Naive thymus-derived CD8-positive, alpha-beta T cell (primary cell): ENCODE measurements at places on chromosomes 5 and 9. TPM values are rescaled to one million over a fixed set of nuclear protein-coding genes. Genes with fewer than 3 reads are reported as not detected.

DNA sequence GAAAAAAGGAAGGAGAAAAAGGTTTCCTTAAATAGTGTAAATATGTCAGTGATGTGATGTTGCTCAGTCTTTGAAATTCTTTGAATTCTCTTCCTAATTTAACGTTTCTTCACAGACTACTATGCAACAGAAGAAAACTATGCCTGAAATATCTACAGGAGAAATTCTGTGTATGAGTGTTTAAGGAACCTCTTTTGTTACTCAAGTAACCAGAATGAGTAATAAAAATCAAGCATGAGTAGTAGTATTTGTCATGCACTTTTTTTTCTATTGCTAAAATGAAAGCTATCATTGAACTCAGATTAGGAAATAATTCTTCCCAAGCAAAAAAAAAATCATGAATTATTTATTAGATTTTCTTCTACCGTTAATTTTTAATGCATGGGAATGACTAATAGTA lies 20.3 kb upstream of the THG1L start:
- no peaks in the 10 kb centered on the region for H3K4me1 ChIP-seq
- no peak overlapping the region for H3K27ac ChIP-seq
- DNase-seq: no peak

- H3K27ac ChIP-seq: no peak overlapping the region
- no peaks in the 10 kb centered on the region for H3K4me1 ChIP-seq
- no peak for DNase-seq
Measured at GRCh38 chr5:122259995-122260394, 52.0 kb upstream of the SNCAIP start.

DNA sequence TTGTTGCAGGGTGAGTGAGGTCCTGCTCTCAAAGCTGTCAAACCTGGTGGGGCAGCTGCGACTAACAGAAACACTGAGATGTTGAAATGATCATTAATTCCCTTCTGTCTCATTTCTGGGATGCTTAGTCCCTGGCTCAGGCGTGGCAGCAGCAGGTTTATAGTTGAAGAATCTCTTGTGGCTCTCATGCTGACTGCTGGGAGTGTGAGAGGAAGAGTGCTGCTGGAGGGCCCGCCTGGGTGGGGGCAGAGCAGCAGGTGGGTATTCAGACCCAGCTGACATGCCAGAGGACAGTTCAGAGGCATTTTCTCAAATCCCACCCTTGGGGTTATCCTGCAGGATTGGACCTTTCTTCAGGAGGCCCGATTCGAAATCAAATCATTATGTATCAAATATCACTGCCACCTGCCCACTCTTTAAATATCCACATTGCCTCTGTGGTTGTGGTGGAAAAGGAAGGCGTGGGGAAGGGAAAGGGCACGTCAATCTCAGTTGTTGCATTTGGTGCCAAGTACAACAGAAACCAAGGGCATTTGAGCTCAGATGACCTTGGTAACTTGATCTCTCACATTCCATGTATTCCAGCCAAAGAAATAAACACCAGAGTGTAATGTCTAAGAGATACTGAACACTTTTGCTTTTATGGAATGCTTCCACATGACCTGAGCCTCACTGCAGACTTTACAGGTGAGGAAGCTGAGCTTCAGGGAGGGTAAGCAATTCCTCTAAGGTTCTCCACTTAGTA lies 224.3 kb downstream of the AOPEP start:
- peaks cover 36% of the 10 kb centered on the region for H3K4me1 ChIP-seq
- DNase-seq: no peak
- peak overlapping the region; percentile 75 for H3K27ac ChIP-seq
- peaks cover 7% of the 10 kb centered on the region for H3K36me3 ChIP-seq
- no peaks in the 10 kb centered on the region for H3K27me3 ChIP-seq
- peak overlapping the region; percentile 81 for H3K4me3 ChIP-seq

GRCh38 chr9:30670805-30671562 lies 1713.5 kb upstream of the ACO1 start:
- no peaks in the 10 kb centered on the region for H3K27me3 ChIP-seq

DNA sequence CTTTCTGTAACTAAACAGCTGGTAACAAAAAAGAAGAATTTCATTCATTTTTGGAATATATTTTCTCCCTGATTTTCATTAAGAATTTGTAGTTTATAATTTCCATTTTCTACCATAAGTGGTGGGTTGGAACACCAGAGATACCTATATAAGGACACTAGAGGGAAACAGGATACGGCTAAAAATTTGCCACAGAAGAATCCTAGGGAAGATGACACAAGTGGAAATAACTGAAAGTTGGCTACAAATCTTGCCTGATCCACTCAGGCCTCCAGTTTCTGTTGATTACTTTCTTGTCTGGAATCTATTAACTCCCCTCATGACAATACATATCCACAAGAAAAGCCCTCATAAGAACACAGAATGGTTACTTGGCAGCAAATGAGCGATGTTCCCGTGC lies 46.8 kb downstream of the FREM1 start:
- H3K27me3 ChIP-seq: no peaks in the 10 kb centered on the region
- H3K36me3 ChIP-seq: no peaks in the 10 kb centered on the region
- H3K27ac ChIP-seq: no peak overlapping the region
- H3K4me1 ChIP-seq: no peaks in the 10 kb centered on the region
- no peak for DNase-seq
- H3K4me3 ChIP-seq: no peak overlapping the region

GRCh38 chr5:60376860-60377259 lies 323.1 kb downstream of the DEPDC1B start:
- H3K27me3 ChIP-seq: no peaks in the 10 kb centered on the region
- DNase-seq: no peak
- no peak overlapping the region for H3K4me3 ChIP-seq
- no peaks in the 10 kb centered on the region for H3K36me3 ChIP-seq
- H3K27ac ChIP-seq: no peak overlapping the region

GRCh38 chr5:36842087-36842486 lies 34.5 kb upstream of the NIPBL start:
- peaks cover 22% of the 10 kb centered on the region for H3K4me1 ChIP-seq
- DNase-seq: no peak
- H3K4me3 ChIP-seq: no peak overlapping the region
- no peak overlapping the region for H3K27ac ChIP-seq

DNA sequence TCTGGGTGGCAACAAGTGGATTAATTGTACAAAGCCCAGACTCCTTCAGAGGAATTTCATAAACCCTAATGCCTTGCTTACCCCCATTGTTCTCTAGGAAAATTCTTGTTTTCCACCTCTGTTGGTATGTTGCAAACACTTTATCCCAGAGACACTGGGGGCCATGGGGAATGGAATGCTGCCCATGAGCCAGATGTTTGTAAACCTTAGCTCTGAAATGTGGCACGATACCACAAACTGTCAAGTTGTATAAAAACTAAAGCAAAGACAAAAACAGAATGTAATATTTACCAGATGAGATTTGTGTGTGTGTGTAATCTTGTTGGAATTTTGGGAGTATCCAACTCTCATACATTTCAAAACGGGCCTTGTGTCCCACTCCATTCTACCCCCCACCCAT lies 465.0 kb downstream of the EBF1 start:
- H3K36me3 ChIP-seq: no peaks in the 10 kb centered on the region
- DNase-seq: no peak
- H3K27me3 ChIP-seq: peaks cover 2% of the 10 kb centered on the region

- H3K27me3 ChIP-seq: no peaks in the 10 kb centered on the region
- DNase-seq: no peak
- peaks cover 84% of the 10 kb centered on the region for H3K36me3 ChIP-seq
- no peak overlapping the region for H3K4me3 ChIP-seq
- H3K27ac ChIP-seq: no peak overlapping the region
- H3K4me1 ChIP-seq: peaks cover 4% of the 10 kb centered on the region
Measured at GRCh38 chr5:139368613-139369012, 14.5 kb downstream of the SLC23A1 start.

DNA sequence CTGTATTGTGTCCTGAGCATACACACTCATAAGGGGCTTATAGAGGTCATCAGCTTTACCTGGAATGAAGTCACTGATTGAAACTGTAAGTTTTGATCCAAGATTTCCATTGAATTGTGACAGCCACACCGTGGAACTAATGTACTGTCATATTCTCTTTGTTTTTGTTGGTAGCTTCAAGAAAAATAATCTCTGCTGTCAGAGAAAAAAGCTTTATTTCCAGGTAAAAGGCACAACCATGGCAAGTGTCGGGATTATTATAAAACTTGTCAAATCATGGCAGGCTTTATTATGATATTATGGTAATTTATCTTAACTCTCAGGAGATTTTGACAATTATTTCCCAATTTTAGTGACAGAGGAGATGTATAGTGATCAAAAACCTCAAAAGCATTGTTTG lies 191.2 kb downstream of the FAM170A start:
- H3K36me3 ChIP-seq: no peaks in the 10 kb centered on the region
- H3K4me1 ChIP-seq: no peaks in the 10 kb centered on the region
- no peak overlapping the region for H3K4me3 ChIP-seq
- DNase-seq: no peak
- H3K27ac ChIP-seq: no peak overlapping the region
- peaks cover 2% of the 10 kb centered on the region for H3K27me3 ChIP-seq

- peaks cover 3% of the 10 kb centered on the region for H3K27me3 ChIP-seq
- H3K4me3 ChIP-seq: peak overlapping the region; percentile 96
- H3K4me1 ChIP-seq: peaks cover 28% of the 10 kb centered on the region
- H3K27ac ChIP-seq: peak overlapping the region; percentile 93
- no peaks in the 10 kb centered on the region for H3K36me3 ChIP-seq
- peak; percentile 62 for DNase-seq
Measured at GRCh38 chr9:96450613-96451528, 902 bp downstream of the HABP4 start.

GRCh38 chr9:120875195-120875565 lies 1.8 kb downstream of the PHF19 start:
- H3K27ac ChIP-seq: peak overlapping the region; percentile 93
- peaks cover 34% of the 10 kb centered on the region for H3K4me1 ChIP-seq
- no peak for DNase-seq
- peak overlapping the region; percentile 91 for H3K4me3 ChIP-seq
- no peaks in the 10 kb centered on the region for H3K36me3 ChIP-seq
- no peaks in the 10 kb centered on the region for H3K27me3 ChIP-seq

DNA sequence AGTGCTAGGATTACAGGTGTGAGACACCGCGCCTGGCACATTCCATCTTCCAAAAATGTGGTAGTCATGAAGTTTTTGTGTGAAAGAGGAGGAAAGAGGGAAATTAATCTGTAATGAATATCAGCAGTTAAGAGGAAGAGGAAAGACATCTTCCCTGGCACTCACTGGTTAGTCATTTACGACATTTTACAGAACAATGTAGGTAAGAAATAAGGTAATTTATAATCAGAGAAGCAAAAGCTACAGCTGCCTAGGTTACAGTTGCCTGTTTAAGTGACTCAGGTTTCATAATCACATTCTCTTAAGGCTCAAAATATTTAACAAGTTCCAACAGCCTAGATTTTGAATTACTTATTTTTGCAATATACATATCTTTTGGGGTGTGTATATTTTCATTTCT lies 26.9 kb downstream of the CNOT6 start:
- H3K4me3 ChIP-seq: no peak overlapping the region
- peaks cover 15% of the 10 kb centered on the region for H3K36me3 ChIP-seq
- H3K27ac ChIP-seq: no peak overlapping the region

DNA sequence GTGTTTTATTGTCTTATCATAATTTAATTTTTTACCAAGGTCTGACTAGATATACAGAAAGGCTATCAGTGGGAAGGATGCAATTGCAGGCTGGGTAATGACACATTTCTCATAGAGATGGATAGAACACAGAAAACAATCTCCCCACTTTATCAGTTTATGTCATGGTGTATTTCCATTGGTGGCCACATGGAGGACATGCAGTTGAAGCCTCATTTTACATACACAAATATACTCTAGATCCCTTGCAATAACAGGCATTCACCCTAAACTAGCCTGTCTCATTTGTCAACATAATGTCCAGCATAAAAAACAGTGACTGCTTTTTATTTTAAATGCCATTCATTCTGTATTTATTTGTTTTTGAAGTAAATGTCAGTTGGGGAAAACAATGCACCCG lies 526.3 kb downstream of the GABRG2 start:
- no peak overlapping the region for H3K4me3 ChIP-seq
- no peak for DNase-seq
- H3K27ac ChIP-seq: no peak overlapping the region
- no peaks in the 10 kb centered on the region for H3K36me3 ChIP-seq

GRCh38 chr9:133250741-133251170 lies 24.2 kb downstream of the ABO start:
- no peak overlapping the region for H3K4me3 ChIP-seq
- DNase-seq: no peak
- peaks cover 2% of the 10 kb centered on the region for H3K4me1 ChIP-seq
- peaks cover 7% of the 10 kb centered on the region for H3K27me3 ChIP-seq

- peaks cover 7% of the 10 kb centered on the region for H3K36me3 ChIP-seq
- DNase-seq: no peak
- peaks cover 53% of the 10 kb centered on the region for H3K4me1 ChIP-seq
- H3K4me3 ChIP-seq: no peak overlapping the region
Measured at GRCh38 chr5:115526604-115527003, 18.0 kb downstream of the FEM1C start.

- no peak overlapping the region for H3K27ac ChIP-seq
- H3K36me3 ChIP-seq: no peaks in the 10 kb centered on the region
- no peak for DNase-seq
- H3K4me1 ChIP-seq: peaks cover 27% of the 10 kb centered on the region
- peaks cover 56% of the 10 kb centered on the region for H3K27me3 ChIP-seq
- H3K4me3 ChIP-seq: peak overlapping the region; percentile 74
Measured at GRCh38 chr5:93578813-93579691, 2.0 kb downstream of the NR2F1-AS1 start.

GRCh38 chr5:170105642-170106611 lies at the start of gene FOXI1:
Gene FOXI1 (plus strand): TSS chr5:170105897. CDS start chr5:170105958, 61 bp downstream.
- no peaks in the 10 kb centered on the region for H3K4me1 ChIP-seq
- DNase-seq: no peak
- H3K4me3 ChIP-seq: no peak within 1 kb of the TSS
- H3K27ac ChIP-seq: no peak within 1 kb of the TSS

DNA sequence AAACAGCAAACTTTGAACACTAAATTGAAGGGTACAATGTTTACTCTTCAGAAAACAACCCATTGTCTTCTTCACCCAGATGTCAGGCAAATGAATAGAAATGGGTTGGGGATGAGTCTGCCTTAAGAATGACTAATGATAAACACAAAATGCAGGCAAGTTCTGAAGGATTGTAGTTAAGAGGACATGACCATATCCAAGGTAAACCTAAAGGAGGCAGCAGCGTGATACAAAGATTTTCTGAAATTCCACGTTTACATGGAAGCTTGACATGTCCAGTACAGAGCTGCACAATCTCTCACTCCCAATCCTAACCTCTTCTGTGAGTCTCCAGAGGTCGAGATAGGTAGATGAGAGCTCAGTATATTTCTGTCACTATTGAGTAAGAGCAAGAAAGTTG lies 1263.2 kb upstream of the CDH6 start:
- H3K4me3 ChIP-seq: no peak overlapping the region
- no peak for DNase-seq
- H3K4me1 ChIP-seq: no peaks in the 10 kb centered on the region

- no peaks in the 10 kb centered on the region for H3K4me1 ChIP-seq
- H3K4me3 ChIP-seq: no peak overlapping the region
- no peak for DNase-seq
- H3K27ac ChIP-seq: no peak overlapping the region
- H3K36me3 ChIP-seq: no peaks in the 10 kb centered on the region
Measured at GRCh38 chr9:32011049-32011448, 373.4 kb upstream of the ACO1 start.

- DNase-seq: no peak
- peaks cover 3% of the 10 kb centered on the region for H3K27me3 ChIP-seq
- H3K36me3 ChIP-seq: no peaks in the 10 kb centered on the region
- H3K4me3 ChIP-seq: no peak overlapping the region
- no peak overlapping the region for H3K27ac ChIP-seq
- no peaks in the 10 kb centered on the region for H3K4me1 ChIP-seq
Measured at GRCh38 chr9:18159254-18159653, 314.7 kb upstream of the ADAMTSL1 start.

The CEL gene
- 1.3 TPM for total RNA-seq

The DNAJC21 gene
- total RNA-seq: 57.9 TPM

The BTNL8 gene
- total RNA-seq: not detected

The CYLC2 gene
- total RNA-seq: not detected

The GDNF gene
- total RNA-seq: not detected

The ZFP37 gene
- total RNA-seq: 2.6 TPM

The RLN1 gene
- total RNA-seq: 5.1 TPM

The STX17 gene
- total RNA-seq: 50.3 TPM

The SPATA31C1 gene
- total RNA-seq: not detected
